ENCODE measurements at places on chromosomes 11 and 22. TPM values are rescaled to one million over a fixed set of nuclear protein-coding genes. Genes with fewer than 3 reads are reported as not detected.
A peak's percentile ranks its signal among the peaks of the same experiment; 100 is the strongest.

- DNase-seq = no peak
Observed at GRCh38 chr22:44001521-44001920, 22.6 kb upstream of the PARVB start.

GRCh38 chr22:21766691-21767462, 31.3 kb upstream of the YPEL1 start:
- no peak for DNase-seq

- DNase-seq = no peak
Observed at GRCh38 chr11:35986947-35987346, 43.1 kb downstream of the LDLRAD3 start.

DNA sequence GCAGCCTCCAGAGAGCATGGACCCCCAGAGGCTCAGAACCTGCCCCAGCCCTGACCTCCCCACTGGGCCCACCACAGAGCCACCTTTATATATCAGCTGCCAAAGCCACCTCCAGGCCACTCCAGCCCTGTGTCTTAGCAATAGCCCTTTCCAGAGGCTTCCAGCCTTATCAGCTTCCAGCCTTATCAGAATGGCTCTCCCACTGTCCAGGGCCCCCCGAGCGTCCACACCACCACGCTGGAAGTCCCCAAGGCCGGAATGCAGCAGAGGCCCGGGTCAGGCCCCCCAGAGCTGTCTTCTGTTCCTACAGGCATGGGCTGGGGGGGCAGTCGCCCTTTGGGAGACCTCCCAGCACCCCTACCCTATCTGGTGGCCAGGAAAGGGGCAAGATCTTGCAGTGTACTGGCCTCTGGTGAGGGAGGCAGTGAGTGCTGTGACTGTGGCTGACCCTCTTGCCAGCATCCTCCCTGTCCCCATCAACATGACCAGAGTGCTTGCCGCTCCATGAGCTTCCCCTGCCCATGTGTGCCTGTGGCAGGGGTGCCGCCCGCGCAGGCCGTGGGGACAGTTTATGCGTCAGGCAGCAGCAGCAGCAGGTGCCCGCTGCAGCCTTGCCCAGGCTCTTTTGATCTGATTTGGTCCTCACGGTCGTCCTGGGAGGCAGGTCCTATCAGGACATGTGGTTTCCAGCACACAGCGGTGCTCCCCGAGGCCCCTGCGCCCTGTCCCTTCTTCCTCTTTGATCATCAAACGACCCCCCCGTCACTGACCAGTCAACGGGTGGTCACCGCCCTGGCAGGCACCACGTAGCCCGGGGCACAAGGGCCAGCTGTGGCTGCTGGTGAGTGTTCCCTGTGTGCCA, 15.9 kb downstream of the OSBPL5 start:
- peak; percentile 86 for DNase-seq

DNA sequence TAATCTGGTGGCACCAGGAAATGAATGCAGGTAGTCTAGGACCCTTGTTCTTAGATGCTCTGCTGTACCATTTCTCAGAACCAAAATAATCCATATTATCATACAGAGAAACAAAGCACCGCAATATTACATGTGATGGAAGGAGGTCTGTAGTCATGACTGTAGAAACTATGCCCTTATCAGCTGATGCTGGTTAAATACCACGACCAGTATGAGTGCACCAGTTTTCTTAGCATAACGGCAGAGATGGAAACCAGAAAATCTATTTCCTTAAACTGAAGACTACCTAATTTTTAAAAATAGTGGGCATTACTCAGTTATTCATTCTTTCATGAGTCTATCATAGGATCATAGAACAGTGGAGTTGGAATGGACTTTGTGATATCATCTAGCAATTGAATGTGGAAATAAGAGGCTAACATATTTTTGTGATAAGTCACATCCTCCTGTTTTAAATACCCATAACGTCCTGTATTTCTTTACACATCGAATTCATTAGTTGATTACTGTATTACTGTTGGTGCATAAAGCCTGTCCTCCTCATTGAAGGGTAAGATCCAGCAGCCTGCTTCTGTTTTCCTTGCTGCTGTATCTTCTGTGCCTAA, 15.1 kb downstream of the JHY start:
- DNase-seq = peak; percentile 66

GRCh38 chr11:73194034-73194507, 24.0 kb upstream of the P2RY2 start:
- DNase-seq = no peak

GRCh38 chr11:44488165-44488965, 77.1 kb upstream of the CD82 start:
- no peak for DNase-seq

- no peak for DNase-seq
Observed at GRCh38 chr11:64314805-64315561, 2.4 kb downstream of the TRMT112 start.

DNA sequence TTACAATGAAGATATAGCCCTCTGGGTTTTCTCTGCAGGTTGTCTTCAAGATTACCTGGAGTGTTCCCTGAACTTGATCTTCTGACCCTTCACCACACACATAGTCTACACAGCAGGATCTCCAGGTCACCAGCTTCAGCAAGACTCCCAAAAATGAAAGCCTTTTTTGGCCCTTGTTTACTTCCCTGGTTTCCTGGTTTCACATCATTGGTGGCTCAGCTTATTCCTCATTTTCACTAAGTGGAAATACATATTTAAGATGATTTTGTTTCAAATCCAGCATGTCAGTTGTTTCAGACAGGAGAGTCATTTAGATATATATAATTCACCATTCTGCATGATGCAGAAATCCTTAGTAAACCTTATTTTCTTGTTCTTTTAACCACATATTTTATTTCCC, 41.6 kb upstream of the MPEG1 start:
- DNase-seq = no peak

GRCh38 chr11:72048766-72049460, 31.4 kb downstream of the NUMA1 start:
- DNase-seq = no peak

DNA sequence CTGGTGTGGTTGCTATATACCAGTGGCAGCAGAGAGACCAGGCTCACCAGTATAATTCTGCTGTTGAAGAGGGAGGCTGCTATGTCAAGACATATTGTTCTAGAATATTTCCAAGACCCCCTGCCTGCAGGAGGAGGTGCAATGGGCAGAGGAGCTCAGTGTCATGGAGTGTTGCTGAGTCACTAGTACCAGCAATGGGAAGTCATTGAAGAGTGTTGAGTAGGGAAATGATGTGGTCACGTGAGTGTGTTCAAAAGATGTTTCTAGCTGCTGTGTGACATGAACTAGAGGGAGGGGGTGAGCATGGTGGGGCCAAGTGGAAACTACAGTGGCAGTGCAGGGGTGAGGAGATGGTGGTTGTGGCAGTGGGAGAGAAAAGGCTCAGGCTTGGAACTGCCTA, 76.3 kb upstream of the BIRC3 start:
- peak; percentile 49 for DNase-seq

GRCh38 chr11:3058753-3059664, 1.8 kb upstream of the CARS1 start:
- DNase-seq = peak; percentile 90

- no peak for DNase-seq
Observed at GRCh38 chr11:78190871-78191538, 2.3 kb downstream of the USP35 start.

- peak; percentile 54 for DNase-seq
Observed at GRCh38 chr11:95556342-95557163, 233.0 kb downstream of the FAM76B start.

- DNase-seq = no peak
Observed at GRCh38 chr11:30322191-30322590, 713 bp upstream of the ARL14EP start.

GAL3ST1 gene
- total RNA-seq = not detected

SMC1B gene
- total RNA-seq = 0.59 TPM

SGSM1 gene
- total RNA-seq = not detected

SLC17A6 gene
- total RNA-seq = not detected

OR2AT4 gene
- not detected for total RNA-seq

FOLR1 gene
- total RNA-seq = not detected

GRK3 gene
- 1.1 TPM for total RNA-seq

PTPRCAP gene
- total RNA-seq = 0.39 TPM

Data from RPMI7951 (cell line).